HEK293T (cell line): ENCODE measurements at places on chromosomes 16 and 17.

- DNase-seq = no peak
These were observed 10.7 kb upstream of the CIITA start for GRCh38 chr16:10865991-10866966.

GRCh38 chr17:64107500-64108236, 22.3 kb downstream of the ERN1 start:
- no peak for DNase-seq

DNA sequence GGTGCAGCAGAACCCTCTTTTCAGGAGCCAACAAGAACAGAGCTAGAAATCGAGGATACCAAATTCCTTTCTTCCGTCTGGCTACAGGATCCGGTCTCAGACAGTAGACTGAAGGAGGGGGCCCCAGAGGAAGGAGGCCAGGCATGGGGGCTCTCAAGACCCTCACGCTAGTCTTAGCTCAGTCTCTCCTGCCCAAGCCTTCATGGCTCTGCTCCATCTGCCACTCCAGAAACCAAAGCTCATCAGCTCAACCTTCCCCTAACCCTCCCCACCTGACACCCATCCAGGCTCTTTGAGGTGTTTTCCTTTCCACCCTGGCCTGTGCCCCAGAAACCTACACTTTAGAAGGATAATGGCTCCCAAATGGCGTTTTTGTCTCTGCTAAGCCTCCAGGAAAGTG, 6.2 kb upstream of the TMEM92 start:
- no peak for DNase-seq

DNA sequence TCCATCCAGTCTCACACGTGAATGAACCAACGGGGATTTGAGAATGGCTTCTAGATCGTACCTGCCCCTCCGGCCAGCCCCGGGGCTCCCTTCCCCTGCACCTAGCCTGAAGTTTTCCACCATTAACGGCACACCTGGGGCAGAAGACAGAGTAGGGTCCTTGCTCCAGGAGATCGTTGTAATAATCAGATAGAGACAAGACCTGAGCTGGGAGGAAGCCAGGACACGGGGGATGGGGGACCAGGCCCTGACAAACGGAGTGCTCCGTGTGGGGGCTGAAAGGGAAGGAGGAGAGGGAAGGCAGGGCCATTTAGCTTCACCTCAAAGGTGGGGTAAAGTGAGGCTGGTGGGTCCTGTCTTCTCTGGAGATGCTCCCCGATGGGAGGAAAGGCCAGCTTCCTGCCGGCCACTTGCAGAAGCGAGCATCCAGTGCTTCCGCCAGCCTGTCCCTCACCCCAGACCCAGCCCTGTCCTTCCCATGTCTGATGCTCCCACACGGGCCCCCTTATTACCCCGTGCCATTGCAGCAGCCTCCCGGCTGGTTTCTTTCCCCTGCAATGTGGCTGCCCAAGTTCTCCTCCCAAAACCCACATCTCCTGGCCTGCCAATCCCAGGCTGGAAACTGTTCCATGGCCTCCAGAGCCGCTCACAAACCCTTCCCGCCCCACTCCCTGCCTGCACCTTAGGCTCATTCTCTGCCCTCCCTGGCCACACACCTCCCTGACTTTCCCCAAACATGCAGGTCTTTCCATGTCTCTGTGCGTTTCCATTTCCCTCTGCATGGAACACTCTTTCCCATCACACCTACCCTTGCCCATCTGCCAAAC, 79.3 kb downstream of the MRC2 start:
- no peak for DNase-seq

GRCh38 chr17:28728364-28729200, at the start of gene NEK8:
Gene NEK8, plus strand, starts transcription at chr17:28728788. Its CDS starts 26 bp downstream, at chr17:28728814.
- peak; percentile 81 for DNase-seq

GRCh38 chr16:75104836-75105235, 11.7 kb downstream of the LDHD start:
- no peak for DNase-seq

- no peak for DNase-seq
These were observed 16.6 kb upstream of the MPRIP start for GRCh38 chr17:17025621-17026020.

- DNase-seq = no peak
These were observed 27.1 kb downstream of the ARHGAP23 start for GRCh38 chr17:38455288-38455915.

DNA sequence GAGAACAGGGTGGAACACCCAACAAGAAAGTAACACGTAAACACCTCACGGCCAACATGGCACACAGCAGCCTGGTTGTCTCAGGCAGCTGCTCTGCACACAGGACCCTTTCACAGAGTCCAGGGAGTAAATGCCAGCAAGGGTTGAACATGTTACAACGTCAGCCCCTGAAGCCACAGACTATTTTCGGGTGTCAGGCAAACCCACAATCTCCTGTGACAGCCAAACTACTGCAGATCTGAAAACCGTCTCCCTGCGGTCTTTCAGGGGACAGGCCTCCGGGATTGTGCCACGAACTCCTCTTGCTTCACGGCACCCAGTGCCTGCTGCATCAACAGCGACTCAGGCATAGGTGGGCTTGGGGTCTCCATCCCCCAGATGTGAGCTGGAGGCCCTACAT, 127.7 kb downstream of the XYLT1 start:
- no peak for DNase-seq

GRCh38 chr17:3978421-3979289, 14.4 kb upstream of the ATP2A3 start:
- DNase-seq = no peak

DNA sequence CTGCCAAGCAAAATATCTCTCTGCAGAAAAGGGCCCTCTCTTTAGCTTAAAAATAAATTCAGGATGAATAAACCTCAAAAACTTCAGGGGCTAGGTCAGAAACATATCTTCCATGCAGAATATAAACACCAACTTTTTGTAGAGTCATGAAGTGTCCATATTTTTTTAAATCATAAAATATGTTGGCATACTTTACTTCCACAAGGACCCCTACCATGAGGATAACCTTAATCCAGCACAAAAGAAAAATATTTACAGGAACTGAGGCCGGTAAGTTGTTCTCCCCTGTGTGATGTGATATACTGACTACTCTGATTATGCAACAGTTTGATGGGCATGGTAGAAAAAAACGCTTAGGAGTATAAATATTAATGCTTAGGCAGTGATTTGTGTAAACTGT, 264.8 kb upstream of the CDH11 start:
- DNase-seq = no peak

- no peak for DNase-seq
These were observed 582.9 kb upstream of the RBFOX1 start for GRCh38 chr16:6749698-6750097.

GRCh38 chr17:78432226-78433012, 54.0 kb downstream of the PGS1 start:
- no peak for DNase-seq

DNA sequence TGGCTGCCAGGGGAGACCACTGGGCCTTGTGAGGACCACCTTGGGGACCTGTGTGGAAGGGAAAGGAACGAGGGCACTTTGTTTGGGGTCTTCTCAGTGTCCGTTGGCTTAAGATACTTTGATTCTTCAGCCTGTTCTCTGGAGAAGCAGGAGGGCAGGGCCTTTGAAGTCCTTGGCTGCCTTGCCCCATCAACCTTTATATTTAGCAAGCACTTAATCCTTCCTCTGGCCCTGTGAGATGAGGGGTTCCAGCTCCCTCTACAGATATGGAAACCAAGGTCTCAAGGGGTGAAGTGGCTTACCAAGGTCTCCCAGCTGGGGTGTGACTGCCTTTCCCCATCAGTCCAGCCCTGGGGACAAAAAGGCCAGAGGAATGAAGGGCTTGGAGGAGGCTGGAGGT, 28.5 kb downstream of the TTYH2 start:
- DNase-seq = no peak

GRCh38 chr17:50534222-50534978, 1.9 kb downstream of the EPN3 start:
- DNase-seq = no peak

DNA sequence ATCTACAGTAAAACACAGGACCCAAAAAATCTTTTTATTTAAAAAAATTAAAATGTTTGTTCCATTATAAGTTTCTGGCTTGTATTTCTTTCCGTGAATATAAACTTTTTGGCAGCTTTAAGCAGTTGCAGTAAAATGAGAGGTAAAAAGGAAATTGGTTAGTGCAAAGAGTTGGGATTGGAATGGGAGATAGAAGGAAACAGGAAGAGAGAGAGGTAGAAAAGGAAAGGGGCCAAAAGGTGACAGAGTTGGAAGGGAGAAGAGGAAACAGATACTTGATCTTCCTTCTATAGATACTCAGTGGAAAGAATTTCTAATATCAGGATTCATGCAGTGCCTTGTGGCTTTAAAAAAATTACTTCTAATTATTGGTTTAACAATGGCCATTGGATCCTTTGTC, 63.5 kb downstream of the NQO1 start:
- DNase-seq = no peak

DNA sequence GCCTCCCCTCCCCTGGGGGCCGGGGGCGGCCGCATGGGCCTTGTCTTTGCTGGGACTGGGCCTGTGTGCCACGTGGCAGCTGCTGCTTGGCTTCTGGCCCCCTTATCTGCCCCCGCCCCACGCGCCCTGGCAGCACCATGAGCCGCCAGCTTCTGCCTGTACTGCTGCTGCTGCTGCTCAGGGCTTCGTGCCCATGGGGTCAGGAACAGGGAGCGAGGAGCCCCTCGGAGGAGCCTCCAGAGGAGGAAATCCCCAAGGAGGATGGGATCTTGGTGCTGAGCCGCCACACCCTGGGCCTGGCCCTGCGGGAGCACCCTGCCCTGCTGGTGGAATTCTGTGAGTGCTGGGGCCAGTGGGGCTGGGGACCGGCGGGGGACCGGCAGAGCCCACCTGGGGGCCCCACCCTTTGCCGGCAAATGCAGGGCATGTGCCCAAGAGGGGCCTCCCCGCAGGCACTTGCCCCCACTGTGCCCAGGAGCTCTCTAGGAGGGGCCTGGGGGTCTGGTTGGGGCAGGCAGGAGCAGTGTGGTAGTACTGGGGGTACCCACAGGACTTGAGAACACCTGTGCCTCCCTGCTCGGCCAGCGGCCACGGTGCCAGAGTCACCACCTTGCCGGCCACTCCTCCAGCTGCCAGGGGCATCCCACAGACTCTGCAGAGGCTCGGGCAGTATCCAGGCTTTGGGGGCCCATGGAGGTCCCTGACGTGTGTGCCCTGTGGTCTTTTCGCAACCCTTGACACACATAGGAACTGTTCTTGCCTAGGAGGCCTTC, at the start of gene PDIA2:
Gene PDIA2 (plus strand): TSS at position 132 of the 773 bp plus-strand sequence. CDS start 6 bp downstream, at position 138.
- DNase-seq = no peak

- DNase-seq = no peak
These were observed 69.7 kb downstream of the TANC2 start for GRCh38 chr17:63035695-63036094.

DNA sequence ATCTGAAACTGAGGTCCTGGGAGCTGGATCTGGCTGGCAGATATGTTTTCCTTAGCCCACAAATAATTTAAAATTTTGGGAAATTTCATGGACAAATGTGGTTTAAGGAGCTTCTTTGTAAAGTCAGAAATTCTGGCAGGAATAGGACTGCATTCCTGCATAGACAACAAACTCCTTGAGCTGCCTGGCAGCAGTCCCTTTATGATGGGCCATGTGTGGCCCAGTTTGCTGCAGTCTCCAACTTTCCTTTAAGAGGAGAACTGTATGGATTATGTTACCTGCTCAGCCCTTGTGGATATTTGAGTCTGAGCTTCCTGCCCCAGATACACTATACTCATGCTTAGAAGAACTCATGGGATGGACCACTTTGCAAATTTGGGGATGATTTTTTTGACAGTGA, 48.5 kb upstream of the HS3ST2 start:
- no peak for DNase-seq

GRCh38 chr17:66602659-66603384, 232.1 kb upstream of the CACNG5 start:
- DNase-seq = no peak

GRCh38 chr17:69192754-69193153, 35.9 kb downstream of the ABCA10 start:
- no peak for DNase-seq

- no peak for DNase-seq
These were observed 507.0 kb downstream of the MAF start for GRCh38 chr16:79093554-79093967.

- peak; percentile 73 for DNase-seq
These were observed 14.0 kb downstream of the NR1D1 start for GRCh38 chr17:40086150-40087044.

DNA sequence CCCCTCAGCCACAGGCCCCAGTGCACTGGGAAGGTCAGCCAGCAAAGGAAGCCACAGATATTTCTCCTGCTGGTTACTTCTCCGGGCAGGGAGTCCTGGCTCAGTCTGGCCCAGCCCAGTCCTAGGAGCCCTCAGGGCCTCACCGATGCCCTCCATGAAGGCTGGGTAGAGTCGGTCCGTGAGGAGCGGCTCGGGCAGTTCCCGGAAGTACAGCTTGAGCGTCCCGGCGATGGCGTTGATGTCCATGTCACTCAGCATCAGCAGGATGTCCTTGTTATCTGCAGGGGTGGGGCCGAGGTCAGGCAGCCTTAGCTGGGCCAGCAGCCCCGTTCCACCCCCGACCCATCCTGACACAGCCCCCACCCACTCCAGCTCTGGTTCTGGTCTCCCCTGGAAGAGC, 13.7 kb downstream of the TIMM22 start:
- DNase-seq = no peak

DNA sequence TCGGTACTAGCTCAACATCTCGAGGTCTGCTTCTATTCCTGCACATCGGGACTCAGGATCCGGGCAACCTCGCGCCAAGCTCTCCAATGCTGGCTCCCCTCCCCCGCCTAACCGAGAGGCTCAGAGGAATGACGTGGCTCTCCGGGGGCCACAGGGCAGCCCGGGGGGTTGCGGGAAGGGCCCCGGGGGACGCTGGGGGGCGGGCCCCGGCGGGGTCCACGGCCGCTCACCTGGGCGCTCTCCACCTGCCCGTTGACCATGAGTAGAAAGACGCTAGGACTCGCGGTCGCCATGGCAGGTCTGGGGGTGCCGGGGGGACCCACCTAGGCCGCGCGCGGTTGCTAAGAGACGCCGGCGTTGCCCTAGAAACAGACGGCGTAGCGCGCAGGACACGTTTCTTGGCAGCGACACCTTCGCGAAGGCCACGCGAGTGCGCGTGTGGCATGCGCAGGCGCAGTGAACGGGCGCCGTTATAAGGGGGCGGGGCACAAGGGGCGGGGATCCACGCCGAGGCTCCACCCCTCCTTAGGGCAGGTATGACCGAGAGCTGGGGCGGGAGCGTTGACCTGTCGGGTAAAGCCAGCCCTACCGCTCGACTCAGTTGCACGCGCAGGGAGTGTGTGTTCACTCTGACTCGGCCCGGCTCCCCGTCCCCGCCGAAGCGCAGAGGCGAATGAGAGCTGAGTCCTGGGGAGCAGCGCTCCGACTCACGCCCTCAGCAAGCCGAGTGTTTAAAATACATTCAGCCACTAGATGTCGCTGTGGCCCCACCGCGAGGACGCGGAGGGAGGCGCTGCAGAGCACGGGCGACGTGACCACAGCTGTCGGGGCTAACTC, at the start of gene B9D1:
Gene B9D1 (minus strand): TSS at position 447 of the 837 bp plus-strand sequence. CDS start 154 bp downstream, at position 293.
- DNase-seq = peak; percentile 97

- no peak for DNase-seq
These were observed 3.1 kb upstream of the MED11 start for GRCh38 chr17:4728124-4728523.
